Cardiac septum (tissue), 1 donor: ENCODE measurements at places on chromosomes 1 and 21. TPM values are rescaled to one million over a fixed set of nuclear protein-coding genes. Genes with fewer than 3 reads are reported as not detected.

DNA sequence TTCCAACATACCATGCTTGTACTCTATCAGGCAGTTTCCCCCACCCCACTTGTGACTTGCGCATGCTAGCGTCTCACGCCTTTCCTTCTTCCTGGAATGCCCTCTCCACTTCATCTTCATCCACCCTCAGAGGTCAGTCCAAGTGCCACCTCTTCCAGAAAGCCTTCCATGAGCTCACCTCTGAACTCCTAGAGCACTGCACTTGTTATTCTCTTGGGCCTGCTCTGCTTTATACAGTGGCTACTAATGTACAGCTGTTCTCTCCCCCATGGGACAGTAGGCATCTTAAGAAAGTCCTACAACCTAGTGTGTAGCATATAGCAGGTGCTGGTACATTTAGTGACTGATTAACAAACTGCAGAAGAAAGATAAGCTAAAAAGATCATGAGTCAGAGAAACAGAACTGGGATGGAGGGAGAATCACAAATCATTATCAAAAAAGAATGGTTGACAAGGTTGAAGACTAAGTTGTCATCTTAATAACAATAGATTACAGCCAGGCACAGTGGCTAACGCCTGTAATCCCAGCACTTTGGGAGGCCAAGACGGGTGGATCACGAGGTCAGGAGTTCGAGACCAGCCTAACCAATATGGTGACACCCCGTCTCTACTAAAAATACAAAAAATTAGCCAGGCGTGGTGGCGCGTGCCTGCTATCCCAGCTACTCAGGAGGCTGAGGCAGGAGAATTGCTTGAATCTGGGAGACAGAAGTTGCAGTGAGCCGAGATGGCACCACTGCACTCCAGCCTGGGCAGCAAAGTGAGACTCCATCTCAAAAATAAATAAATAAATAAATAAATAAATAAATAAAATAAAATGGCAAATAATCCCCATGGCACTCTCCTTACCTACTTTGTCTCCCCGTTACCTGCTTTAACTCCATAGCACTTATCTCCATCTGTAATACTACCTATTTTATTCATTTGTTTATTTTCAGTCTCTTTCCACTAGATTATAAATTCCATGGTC, 16.3 kb upstream of the TSPAN1 start:
- no peak for DNase-seq

DNA sequence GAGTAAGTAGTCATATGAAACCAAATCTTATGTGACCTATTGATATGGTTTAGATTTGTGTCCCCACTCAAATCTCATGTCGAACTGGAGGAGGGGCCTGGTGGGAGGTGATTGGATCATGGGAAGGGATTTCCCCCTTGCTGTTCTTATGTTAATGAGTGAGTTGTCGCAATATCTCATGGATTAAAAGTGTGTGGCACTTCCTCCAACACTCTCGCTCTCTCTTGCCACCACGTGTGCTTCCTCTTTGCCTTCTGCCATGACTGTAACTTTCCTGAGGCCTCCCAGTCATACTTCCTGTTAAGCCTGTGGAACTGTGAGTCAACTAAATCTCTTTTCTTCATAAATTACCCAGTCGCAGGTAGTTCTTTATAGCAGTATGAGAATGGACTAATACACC, 241.2 kb downstream of the RGS7 start:
- no peak for DNase-seq

IL19 gene
- total RNA-seq: not detected

RNU1-4 gene
- total RNA-seq: 6,195 TPM

SLC1A7 gene
- total RNA-seq: 0.43 TPM

DNA sequence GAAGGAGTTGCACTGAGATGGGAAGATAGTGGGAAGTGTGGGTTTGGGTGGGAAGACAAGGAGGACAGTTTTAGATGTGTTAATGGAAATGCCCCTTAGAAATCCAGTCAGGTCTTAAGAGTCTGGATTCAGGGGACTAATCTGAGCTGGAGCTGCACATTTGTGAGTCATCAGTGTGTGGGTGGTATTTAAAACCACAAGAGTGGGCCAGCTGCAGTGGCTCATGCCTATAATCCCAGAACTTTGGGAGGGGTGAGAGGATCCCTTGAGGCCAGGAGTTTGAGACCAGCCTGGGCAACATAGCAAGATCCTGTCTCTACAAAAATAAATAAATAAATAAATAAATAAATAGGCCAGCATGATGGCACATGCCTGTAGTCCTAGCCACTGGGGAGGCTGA, 40.9 kb upstream of the SLC6A9 start:
- DNase-seq: no peak

GRCh38 chr1:228405979-228406228, 731 bp downstream of the TRIM11 start:
- DNase-seq: no peak
